ENCODE measurements at places on chromosomes 5 and 9.

- DNase-seq, result no peak
Observed at GRCh38 chr9:16680975-16681651, 189.4 kb downstream of the BNC2 start.

DNA sequence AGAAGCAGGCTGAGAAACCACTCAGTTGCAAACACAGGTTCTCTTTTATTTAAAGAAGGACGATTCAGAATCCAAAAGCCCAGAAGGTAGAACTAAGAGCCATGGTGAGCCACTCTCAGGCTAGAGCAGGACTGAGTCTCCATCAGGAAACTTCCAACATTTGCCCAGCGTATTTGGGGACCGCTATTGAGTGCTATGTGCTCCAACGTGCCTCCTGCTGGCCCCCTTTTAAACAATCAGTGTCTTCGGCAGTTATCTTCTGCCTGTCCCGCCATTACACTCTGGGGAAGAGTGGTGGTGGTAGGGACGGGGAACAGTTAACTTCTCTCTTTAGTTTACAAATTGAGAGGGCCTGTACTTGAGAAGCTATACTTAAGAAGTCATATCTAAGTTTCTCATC lies 78.1 kb downstream of the DENND1A start:
- no peak for DNase-seq

DNA sequence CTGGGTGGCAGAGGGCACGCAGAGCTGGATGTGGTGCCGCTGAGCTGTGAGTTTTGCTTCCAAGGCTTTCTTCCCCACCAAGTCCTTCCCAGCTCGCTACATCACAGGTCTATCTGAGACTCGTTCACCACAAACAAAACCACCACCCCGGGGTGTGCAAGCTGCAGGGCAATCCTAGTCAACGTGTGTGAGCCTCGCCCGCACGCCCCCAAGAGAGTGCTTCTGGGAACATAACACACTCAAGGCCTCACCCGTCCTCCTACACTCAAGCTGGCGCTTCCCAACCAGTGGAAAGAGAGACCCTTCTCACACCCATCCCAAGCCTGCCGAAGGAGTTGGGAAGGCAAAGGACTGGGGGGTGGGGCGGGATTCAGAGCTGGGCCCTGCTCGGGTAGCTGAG lies 10.6 kb downstream of the SNAPC4 start:
- no peak for DNase-seq

DNA sequence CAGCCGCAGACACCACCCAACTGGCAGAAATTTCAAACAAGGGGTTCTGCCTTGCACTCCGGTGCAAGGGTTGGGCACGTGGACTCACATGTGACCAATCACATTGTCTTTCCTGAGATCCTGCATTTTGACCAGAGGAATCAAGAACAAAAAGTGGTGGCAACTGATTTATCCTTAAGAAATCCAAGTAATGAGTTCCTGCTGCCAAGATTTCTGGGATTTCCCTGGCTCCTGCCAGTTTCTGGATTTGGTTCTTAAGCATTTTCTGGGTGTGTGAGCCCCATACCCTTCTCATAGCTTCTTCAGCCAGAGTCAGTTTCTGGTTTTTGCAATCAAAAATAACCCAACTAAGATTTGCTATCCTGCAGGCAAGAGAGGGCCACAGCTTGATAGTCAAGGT lies 17.4 kb upstream of the KCNIP1 start:
- no peak for DNase-seq

DNA sequence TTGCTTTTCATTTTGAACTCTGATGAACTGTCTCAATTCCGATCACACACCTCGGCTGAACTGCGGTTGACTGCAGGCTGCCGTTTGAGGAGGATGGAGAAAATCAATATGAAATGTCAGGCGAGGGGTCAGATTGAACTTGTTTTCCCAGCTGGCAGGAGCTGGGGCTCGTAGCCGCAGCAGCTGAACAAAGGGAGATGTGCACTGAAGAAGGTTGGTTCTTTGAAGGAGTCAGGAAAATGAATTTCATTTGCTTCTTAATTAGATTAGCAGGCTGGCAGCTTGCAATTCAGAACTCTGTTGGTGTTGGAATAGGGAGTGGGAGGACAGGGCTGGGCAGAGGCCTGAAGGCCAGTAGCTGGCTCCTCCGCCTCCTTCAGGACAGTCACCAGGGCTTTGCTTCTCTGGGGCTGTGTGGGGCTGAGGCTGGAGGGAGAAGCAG lies 117.4 kb upstream of the GPR151 start:
- no peak for DNase-seq

- no peak for DNase-seq
Observed at GRCh38 chr5:33195431-33196165, 245.2 kb upstream of the TARS1 start.

- DNase-seq, result no peak
Observed at GRCh38 chr5:55997742-55998351, 3.1 kb upstream of the IL6ST start.

DNA sequence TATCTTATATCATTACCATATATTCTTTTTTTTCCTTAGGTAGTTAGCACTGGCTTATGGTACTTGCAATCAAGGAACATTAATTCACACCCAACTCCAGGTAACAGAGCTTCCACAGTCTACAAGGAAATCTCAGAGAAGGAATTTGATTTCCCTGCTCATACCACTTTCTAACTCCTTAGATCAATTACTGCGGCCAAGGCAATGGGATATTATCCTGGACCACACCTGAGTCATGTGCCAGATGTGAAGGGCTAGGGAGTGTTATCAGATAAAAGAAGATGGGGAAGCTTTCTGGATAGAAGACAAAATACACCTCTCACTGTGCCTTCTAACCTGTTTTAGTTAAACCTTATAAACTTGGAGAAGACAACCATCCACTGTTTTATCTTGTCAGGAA lies 181.2 kb downstream of the CCDC192 start:
- DNase-seq, result no peak

DNA sequence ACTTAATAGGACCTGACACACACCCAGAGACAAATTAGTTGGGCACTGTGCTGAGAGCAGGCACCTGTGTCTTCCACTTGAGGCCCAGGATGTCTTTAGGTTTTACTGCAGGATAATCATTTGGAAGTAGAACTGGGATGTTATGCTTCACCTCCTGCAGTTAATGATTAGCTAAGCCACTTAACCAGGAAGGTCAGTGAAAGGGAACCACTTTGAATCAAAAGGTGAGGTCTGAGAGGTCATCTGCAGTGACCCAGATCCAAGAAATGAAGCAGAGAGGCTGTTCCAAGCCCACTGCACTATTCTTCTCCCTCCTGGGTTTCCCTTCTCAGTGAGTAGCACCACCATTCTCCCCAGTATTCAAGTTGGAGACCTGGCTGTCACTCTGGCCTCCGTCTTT lies 110.5 kb downstream of the SNX18 start:
- no peak for DNase-seq

DNA sequence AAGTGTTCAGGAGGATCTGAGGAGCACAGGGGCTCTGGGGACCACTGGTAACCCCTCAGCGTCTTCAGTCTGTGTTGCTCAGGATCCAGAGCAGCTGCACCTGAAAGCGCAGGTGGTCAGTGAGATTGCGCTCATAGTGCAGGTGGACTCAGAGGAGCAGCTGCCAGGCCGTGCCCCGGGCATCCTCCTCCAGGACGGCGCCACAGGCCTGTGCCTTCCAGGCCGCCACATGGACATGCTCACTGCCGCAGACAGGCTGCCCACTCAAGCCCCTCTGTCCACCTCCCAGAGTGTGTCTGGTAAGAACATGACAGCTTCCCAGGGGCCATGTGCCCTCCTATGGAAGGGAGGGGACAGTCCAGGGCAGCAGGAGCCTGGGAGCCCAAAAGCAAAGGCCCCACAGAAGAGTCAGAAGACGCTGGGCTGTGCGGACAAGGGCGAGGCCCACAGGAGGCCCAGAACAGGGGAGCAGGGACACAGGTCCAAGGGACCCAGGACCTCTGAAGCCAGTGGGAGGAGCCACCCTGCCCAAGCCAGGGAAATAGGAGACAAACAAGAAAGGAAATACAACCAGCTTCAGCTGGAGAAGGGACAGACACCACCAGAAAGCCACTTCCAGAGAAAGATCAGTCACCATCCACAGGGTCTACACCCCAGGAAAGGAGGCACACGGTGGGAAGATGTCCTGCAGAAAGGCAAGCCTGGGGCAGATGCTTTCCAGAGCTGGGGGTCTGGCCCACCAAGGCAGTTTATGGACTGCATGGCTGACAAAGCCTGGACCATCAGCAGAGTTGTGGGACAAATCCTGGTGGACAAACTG lies 5.2 kb downstream of the SPATA31E1 start:
- DNase-seq, result no peak

All from 8988T (cell line).